Erythroblast (primary cell): ENCODE measurements at places on chromosomes 1 and 21.

DNA sequence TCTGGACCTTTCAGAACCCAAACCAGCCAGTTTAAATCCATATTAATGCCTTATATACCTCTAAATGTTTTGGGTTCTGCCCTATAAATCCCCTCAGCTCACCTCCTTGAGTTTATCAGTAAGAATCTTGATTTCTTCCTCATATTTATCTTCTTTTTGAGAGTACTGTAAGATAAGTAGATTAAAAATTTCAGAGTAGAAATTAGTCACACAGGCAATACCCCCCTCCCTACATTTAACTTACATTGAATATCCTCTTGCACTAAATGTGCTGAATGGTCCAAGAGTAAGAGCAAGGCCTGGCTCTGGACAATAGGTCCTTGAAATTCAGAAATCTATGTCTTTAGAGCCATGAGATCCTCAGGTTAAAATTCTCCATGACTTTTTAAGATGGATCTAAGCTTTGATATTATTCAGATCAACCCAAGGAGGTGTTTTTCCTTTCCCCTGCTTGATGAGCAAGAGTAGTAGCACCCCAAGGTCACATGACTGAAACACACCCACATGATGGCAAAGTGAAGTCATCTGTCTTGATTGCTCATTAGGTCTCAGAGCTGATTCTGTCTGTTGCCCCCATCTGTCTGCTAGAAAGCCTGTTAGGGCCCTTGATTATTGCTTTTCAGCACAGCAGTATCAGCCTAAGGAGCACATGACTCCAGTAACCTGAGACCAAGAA lies 15.8 kb upstream of the NUP210L start:
- DNase-seq, result peak; percentile 38

- no peak for DNase-seq
These were observed 59.9 kb downstream of the WARS2 start for GRCh38 chr1:119080586-119080985.

DNA sequence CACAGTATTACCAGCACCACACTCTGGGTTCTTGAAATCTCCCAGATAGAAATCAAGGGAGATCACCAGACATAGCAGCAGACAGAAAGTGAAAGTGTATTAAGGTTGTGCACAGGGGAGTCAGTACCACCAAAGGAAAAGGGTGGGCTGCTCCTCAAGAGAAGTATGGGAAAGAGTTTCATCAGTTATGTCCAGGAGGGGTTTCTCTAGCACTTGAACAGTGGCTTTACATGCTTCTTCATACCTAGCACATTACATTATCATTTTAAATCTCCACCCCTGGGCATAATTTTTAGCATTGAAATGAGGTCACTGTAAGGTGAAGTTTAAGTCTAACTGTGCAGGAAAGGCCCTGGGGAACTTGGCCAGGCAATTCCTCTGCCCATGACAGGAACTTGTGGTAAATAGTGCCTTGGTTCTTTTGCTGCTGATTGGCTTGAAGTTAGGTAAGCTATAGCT lies 601.0 kb downstream of the NUF2 start:
- no peak for DNase-seq

- no peak for DNase-seq
These were observed 257.2 kb downstream of the NPHP4 start for GRCh38 chr1:5734996-5735395.

GRCh38 chr21:31459457-31459856 lies 115.4 kb upstream of the TIAM1 start:
- no peak for DNase-seq

- DNase-seq, result no peak
These were observed 159.3 kb downstream of the TTLL7 start for GRCh38 chr1:83839566-83840173.

GRCh38 chr1:39478126-39478915 lies 13.1 kb upstream of the BMP8A start:
- DNase-seq, result no peak

DNA sequence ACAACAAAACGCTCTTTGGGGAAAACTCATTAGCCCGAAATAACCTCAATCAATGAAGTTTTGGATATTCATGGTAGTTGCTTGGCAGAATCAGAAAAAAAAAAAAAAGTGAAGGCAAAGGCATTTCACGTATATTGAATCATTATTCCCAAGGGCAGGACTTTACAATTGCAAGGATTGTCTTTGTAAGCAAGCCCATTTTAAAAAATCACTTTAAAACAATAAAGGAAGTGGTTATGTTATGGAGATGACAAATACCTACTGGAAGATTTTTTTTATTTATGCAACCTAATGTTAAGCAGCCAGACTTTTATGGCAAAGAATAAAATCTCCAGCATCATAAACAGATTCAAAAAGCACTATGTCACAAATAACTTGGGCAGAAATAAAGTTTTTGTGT lies 9.3 kb downstream of the GJB4 start:
- DNase-seq, result no peak

- no peak for DNase-seq
These were observed 57.7 kb downstream of the ASTN1 start for GRCh38 chr1:177106614-177107365.

- no peak for DNase-seq
These were observed 81.9 kb downstream of the JAK1 start for GRCh38 chr1:64884261-64885040.
